ENCODE measurements at places on chromosomes 1 and 21. TPM values are rescaled to one million over a fixed set of nuclear protein-coding genes. Genes with fewer than 3 reads are reported as not detected.

GRCh38 chr1:1760345-1760650 lies 18.0 kb downstream of the NADK start:
- H3K4me1 ChIP-seq = peaks cover 37% of the 10 kb centered on the region
- no peak overlapping the region for H3K4me3 ChIP-seq
- no peak overlapping the region for H3K27ac ChIP-seq
- H3K36me3 ChIP-seq = peaks cover 66% of the 10 kb centered on the region

DNA sequence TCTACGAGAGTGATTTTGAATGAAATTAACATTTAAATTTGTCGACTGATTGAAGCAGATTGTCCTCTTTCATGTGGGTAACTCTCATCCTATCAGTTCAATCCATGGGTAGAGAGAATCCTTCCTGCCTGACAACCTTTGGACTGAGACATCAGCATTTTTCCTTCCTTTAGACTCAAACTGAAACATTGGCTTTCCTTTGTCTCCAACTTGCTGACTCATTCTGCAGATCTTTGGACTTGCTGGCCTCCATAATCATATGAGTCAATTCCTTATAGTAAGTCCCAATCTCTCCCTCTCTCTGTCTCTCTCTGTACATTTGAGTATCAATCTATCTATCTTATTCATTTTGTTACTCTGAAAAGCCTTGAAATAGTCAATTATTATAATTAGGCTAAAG lies 416.7 kb downstream of the LRRIQ3 start:
- no peak overlapping the region for H3K27ac ChIP-seq
- H3K4me1 ChIP-seq = no peaks in the 10 kb centered on the region
- no peak overlapping the region for H3K4me3 ChIP-seq
- no peaks in the 10 kb centered on the region for H3K27me3 ChIP-seq
- H3K36me3 ChIP-seq = no peaks in the 10 kb centered on the region

DNA sequence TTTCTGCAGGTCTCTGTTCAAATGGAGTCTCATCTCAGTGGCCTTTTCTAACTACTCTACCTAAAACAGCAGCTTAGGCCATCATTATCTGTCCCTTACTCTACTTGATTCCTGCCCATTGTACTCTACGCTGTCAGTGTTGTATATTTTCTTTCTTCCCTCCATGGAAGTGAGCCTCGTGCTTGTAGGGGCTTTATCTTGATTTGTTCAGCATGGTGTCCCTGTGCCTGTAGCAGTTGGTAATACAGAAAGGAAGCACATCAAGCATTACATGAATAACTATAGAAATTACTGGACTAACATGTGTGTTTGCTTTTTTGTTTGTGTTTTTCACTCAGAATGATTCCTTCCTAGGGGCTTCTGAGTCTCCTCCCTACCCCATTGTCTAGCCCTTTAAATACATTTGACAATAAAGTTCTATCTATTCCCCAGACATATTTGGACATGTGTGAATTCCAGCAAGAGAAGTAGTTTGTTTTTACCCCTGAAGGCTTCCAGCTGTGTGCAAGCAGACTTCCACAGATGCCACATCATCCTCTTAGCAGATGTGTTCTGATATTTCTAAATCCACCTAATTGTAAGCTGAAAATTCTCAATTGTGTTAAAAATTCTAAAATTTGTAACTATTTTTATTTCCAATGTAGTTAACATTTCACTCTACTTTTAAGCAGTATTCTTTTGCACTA lies 40.3 kb downstream of the PRMT2 start:
- no peak for DNase-seq
- H3K27me3 ChIP-seq = no peaks in the 10 kb centered on the region
- H3K36me3 ChIP-seq = no peaks in the 10 kb centered on the region
- H3K4me1 ChIP-seq = no peaks in the 10 kb centered on the region
- no peak overlapping the region for H3K4me3 ChIP-seq

GRCh38 chr1:117925981-117926380 lies 3.4 kb downstream of the GDAP2 start:
- H3K36me3 ChIP-seq = peaks cover 4% of the 10 kb centered on the region
- no peak overlapping the region for H3K4me3 ChIP-seq
- DNase-seq = no peak
- no peaks in the 10 kb centered on the region for H3K27me3 ChIP-seq
- H3K4me1 ChIP-seq = peaks cover 19% of the 10 kb centered on the region

DNA sequence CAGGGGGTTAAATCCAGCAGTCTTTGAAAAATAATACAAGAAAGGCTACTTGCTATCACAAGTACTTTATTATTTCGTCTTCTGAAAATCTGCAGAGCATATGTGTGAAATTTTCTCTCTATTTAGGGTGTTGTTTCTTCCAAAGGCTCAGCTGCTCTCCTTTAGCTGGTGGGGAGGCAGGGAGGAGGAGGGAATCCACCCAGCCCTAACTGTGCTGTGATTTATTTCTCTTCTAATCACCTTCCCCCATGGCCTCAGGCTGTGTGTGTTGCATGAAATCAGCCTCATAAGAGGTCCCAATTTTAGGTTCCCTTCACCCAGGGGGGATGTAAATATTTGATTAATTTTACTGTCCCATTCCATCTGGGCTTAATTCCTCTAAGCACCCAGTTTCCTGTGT lies 77.6 kb upstream of the PGBD5 start:
- no peak overlapping the region for H3K4me3 ChIP-seq
- no peaks in the 10 kb centered on the region for H3K36me3 ChIP-seq
- no peak for DNase-seq

GRCh38 chr1:94683886-94684285 lies 136.3 kb upstream of the SLC44A3 start:
- no peak overlapping the region for H3K27ac ChIP-seq
- no peak for DNase-seq
- H3K4me3 ChIP-seq = no peak overlapping the region
- H3K27me3 ChIP-seq = no peaks in the 10 kb centered on the region
- H3K4me1 ChIP-seq = peaks cover under 1% of the 10 kb centered on the region

GRCh38 chr1:32773018-32773763 lies 44.0 kb downstream of the YARS1 start:
- DNase-seq = peak; percentile 90
- peak overlapping the region; percentile 53 for H3K27ac ChIP-seq
- H3K4me3 ChIP-seq = no peak overlapping the region

DNA sequence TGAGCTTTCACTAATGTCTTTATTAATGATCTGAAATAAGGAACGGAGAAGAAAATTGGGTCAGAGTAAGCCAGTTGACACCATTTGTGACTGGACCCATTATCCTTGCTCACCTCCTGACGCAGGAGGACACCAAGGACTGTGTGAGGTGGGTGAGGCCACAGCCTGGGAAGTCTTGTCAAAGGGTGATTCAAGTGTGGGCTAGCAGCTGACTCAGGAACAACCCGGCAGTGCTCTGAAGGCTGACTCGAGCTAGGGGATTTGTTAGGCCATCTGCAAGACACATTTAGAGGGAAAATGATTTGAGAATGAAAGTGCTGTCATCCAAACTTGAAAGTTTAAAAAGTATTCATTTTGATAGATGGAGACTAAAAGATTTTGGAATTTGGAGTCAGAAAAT lies 21.2 kb downstream of the PRRX1 start:
- no peak overlapping the region for H3K4me3 ChIP-seq
- H3K36me3 ChIP-seq = no peaks in the 10 kb centered on the region
- no peaks in the 10 kb centered on the region for H3K27me3 ChIP-seq
- no peak for DNase-seq
- no peak overlapping the region for H3K27ac ChIP-seq

GRCh38 chr1:97996880-97997279 lies 76.0 kb upstream of the DPYD start:
- no peak overlapping the region for H3K4me3 ChIP-seq
- no peaks in the 10 kb centered on the region for H3K36me3 ChIP-seq
- no peaks in the 10 kb centered on the region for H3K27me3 ChIP-seq
- H3K4me1 ChIP-seq = no peaks in the 10 kb centered on the region

DNA sequence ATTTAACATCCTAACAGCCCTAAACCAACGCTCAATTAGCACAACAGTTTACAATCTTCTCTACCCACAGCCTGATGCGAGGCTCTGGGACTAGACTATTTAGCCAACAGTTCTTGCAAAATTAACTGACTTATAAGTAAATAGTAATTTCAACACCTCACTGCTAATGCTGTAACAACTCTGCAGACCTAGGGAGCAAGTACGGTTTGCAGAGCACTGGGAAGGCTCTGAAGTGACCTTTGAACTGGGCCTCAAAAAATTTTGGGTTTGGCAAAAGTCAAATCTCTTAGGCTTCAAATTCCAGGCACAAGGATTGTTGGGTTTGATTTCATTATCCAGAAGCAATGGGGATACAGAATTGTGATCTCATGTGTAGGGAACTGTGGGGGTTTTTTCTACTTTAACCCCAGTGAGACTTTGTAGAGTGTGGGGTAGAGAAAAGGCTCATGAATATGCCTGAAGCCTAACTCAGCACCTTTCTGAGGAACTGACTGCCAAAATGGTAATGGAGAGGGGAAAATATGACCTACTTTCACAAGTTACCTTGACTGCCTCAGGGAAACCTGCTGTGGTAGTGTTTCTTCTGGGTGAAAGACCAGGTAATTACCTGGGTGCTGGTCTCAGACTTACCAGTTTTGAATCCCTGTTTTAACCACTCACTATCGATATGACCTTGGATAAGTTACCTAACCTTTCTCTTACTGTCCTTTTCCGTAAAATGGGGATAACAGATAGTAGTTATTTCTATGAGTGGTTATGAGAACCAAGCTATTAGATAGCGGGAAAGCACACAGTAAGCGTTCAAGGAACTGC lies 889 bp upstream of the TXLNA start:
- peaks cover 44% of the 10 kb centered on the region for H3K4me1 ChIP-seq
- H3K27me3 ChIP-seq = no peaks in the 10 kb centered on the region
- peaks cover 40% of the 10 kb centered on the region for H3K36me3 ChIP-seq
- peak overlapping the region; percentile 78 for H3K4me3 ChIP-seq
- H3K27ac ChIP-seq = peak overlapping the region; percentile 96

- no peak overlapping the region for H3K4me3 ChIP-seq
- no peak for DNase-seq
- H3K36me3 ChIP-seq = no peaks in the 10 kb centered on the region
- H3K4me1 ChIP-seq = no peaks in the 10 kb centered on the region
- no peak overlapping the region for H3K27ac ChIP-seq
Observed at GRCh38 chr21:15221799-15222386, 157.1 kb upstream of the NRIP1 start.

DNA sequence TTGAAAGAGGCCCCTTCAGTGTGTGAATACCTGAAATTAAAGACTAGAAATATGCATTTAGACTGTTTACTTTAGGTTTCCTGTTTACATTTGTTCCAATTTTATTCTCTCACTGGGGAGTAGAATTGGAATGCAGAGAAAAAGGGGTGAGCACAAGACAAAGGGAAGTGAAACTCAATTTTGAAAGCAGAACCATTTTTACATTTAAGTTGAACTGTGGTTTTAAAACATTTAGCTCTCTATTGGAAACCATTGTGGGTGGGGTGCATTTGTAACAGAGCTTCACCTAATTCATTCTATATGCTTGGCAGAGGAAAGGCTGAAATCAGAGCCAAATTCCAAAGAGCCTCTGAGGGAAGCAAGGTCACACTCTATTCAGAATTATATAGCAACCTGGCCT lies 235.3 kb upstream of the C1orf105 start:
- H3K4me3 ChIP-seq = no peak overlapping the region
- H3K4me1 ChIP-seq = peaks cover 31% of the 10 kb centered on the region
- no peak overlapping the region for H3K27ac ChIP-seq
- DNase-seq = peak; percentile 75
- H3K27me3 ChIP-seq = no peaks in the 10 kb centered on the region

Gene HUNK
- 2.6 TPM for total RNA-seq

Gene C1QA
- total RNA-seq = 115 TPM

Gene SPATA21
- total RNA-seq = not detected

Gene CDK18
- total RNA-seq = 174 TPM
